ENCODE measurements at places on chromosomes 1 and 21. TPM values are rescaled to one million over a fixed set of nuclear protein-coding genes. Genes with fewer than 3 reads are reported as not detected.

DNA sequence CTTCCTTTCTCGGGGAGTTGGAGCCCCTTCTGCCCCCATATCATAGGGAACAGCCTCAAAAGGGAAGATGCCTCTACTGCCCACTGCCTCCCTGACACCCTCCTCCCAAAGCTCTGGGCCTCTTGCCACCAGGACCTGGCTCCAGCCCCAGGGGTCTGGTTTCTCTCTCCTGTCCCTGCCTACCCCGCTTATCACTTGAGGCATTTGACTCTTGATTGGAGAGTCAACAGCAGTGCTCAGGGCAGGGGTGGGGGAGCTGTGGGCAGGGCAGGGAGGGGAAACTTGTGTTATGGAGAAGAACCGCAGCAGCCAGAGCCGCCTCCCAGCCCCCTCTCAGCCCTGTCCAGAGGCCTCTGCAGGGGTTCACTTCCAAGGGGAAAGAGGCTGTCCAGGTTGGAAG lies 573 bp downstream of the TRIM63 start:
- DNase-seq = no peak

- no peak for DNase-seq
Measured at GRCh38 chr1:83856381-83856780, 142.6 kb downstream of the TTLL7 start.

CLCA4 gene
- not detected for total RNA-seq

S100B gene
- not detected for total RNA-seq

GRCh38 chr1:103145449-103145848 lies 37.1 kb upstream of the COL11A1 start:
- no peak for DNase-seq

- no peak for DNase-seq
Measured at GRCh38 chr21:17391811-17392340, 121.0 kb upstream of the CXADR start.

DNA sequence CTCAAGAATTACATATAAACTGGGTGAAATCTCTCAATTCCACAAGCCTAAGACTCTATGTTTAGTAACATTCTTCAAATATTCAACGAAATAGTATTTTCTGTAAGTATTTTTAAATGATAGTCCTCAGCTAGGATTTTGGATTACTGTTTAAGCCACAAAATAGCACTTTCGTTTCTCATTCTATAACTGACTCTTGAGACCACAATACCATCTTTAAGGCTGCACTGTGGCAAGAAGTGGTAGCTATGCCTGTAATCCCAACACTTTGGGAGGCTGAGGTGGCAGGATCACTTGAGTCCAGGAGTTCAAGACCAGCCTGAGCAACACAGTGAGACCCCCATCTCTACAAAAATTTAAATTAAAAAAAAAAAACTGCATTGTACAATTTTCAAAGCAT lies 126.7 kb downstream of the CDC42BPA start:
- DNase-seq = no peak

GRCh38 chr1:171740356-171740863 lies 1.5 kb downstream of the VAMP4 start:
- DNase-seq = no peak

DNA sequence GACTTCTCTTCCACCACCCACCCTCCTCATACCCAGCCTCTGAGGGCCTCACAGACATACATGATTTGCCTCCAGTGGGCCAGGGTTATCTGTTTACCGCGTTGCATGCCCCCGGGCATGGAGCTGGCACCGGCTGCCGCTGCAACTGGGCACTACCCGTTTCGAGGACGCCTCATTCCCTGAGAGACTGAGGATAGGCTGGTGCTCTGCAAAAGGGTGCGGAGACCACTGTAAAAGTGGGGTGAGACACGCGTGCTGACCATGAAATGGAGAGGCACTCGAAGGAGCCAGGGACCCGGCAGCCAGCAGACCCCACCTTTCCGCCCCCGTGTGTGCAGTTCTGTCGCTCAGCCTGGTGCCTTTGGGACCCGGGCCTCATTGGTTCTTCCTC lies 20.6 kb downstream of the TP73 start:
- peak; percentile 8 for DNase-seq

DNA sequence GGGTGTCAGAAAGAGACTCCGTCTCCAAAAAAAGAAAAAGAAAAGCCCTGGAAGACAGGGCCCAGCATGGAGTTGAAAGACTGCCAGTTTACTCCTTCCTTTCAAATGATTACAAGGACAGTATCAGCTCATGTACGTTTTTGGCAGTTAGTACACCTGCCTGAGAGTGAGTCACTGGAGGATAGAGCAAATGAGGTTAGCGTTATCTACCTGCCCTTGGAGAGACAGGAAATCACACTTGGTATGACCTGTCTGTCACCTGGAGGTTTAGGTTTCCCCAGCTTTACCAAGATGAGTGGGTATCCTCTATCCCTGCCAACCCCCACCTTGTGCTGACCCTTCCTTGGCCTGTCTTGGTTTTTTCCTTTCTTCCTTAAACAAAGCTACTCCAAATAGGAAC lies 96.8 kb upstream of the BMP8A start:
- DNase-seq = peak; percentile 94

DNA sequence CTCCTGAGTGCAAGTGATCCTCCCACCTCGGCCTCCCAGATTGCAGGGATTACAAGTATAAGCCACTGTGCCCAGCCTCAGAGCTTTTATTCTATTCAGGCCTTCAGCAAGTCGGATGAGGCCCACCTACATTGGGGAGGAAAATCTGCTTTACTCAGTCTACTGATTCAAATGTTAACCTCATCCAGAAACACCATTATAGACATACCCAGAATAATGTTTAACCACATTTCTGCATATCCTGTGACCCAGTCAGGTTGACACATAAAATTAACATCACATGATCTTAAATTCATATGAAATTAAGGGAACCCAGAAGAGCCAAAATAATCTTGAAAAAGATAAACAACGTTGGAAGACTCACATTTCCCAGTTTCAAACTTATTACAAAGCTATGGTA lies 14.9 kb downstream of the IL20 start:
- no peak for DNase-seq

PLCH2 gene
- total RNA-seq = 1.5 TPM

DNA sequence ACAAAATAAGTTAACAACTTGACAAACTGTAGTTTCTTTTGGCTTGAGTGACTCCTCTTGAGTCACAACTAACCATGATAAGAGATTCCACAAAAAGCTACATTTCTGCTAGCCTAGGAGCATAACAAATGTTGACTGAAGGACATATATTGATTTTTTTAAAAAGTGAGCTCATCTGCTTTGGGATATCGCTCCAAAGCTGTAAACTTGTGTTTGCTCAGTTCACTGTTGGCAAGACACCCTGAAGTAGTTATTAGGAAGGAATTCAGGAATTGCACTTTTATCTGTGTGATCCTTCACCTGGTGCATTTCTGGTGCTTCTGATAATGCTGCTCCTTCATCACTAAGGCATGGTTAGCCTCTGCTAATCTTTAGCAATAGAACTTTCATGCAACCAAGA lies 23.7 kb downstream of the RWDD3 start:
- DNase-seq = peak; percentile 100

- DNase-seq = no peak
Measured at GRCh38 chr1:219565921-219566320, 47.0 kb downstream of the ZC3H11B start.
